Adipocyte (in vitro differentiated cells): ENCODE measurements at places on chromosomes 2 and 18.

DNA sequence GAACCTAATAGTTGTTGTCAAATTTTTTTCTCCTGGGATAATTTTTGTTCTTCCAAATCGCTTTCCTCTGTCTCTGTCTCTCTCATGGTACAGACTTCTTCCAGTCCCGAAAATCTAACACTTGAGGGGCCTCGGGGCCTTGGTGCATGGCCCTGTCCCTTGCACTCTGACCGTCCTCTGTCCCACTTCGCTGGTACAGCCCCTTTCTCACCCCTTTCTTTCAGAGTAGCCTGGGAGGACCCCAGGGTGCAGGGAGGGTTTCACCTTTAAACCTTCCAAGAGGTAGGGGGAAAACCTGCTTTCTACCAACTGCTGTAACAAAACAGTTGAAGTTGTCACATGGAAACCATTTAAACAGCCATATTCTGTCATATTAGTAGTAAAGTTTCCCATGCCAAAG is 22.2 kb upstream of the FAHD2A start:
- no peak for DNase-seq

GRCh38 chr18:6976935-6977334 is 140.7 kb downstream of the LAMA1 start:
- DNase-seq = no peak

DNA sequence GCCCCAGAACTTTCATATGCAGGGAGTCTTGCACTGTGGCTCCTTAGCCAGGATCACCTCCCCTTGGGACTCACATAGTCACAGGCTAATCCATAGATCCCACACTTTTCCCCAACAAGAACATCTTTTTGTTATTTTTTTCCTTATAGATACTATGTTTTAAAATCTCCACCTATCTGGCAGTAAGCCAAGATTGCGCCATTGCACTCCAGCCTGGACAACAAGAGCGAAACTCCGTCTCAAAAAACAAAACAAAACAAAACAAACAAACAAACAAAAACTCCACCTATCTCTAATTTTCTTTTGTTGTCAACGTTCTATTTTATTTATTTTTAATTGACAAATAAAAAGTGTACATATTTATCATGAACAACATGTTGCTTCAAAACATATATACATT is 141.7 kb downstream of the PDE11A start:
- no peak for DNase-seq

DNA sequence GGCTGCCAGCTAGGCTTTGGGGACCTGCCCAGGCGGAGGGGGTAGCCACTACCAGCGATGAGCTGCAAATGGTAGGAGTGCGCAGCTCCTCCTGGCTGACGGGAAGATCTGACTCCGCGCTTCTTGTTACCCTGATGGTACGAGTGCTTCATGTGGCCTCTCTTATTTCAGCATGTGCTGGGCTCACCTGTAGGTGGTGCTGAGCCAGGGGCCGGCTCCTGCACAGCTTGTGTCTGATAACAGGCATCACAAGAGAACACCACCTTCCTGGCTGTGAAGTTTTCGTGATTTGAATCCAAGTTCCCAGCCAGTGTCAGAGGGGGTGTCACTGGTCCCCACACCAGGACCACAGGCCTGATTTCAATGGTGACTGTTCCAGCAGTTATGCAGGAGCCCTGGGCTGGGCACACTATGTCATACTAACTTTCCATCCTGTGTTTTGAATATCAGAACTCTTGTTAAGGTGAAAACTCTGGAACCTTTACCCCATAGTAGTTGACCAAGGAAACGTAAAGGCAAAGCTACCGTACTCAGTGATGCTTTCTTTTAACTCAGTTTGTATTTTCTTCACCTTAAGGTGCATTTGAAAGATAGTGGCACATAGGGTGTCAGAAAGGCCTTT is 28.0 kb downstream of the APCDD1 start:
- DNase-seq = no peak

GRCh38 chr18:37521510-37522465 is 43.8 kb downstream of the CELF4 start:
- DNase-seq = no peak

- no peak for DNase-seq
Observed at GRCh38 chr2:36480028-36480427, 117.9 kb downstream of the FEZ2 start.

- DNase-seq = no peak
Observed at GRCh38 chr2:238897122-238897880, 49.4 kb downstream of the TWIST2 start.

GRCh38 chr2:85151026-85151425 is 17.8 kb downstream of the TCF7L1 start:
- DNase-seq = no peak

DNA sequence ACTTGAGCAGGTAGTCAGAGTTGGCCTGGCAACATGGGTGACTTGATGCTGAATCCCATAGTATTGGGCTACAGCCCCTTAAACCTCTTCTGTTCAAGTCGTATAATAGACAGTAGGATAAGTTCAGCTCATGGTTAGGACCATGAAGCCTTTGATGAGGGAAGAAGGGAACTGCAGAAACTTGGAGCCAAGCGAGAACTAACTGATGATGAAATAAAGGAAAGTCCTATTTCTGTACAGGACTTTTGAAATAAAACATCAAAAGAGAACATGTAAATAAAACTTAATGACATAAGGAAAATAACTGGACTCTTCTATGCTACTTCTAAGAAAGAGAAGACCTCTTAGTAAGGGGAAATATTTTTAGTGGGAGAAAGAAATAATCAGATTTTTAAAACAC is 51.2 kb upstream of the UGP2 start:
- DNase-seq = peak; percentile 45

- no peak for DNase-seq
Observed at GRCh38 chr2:181196401-181196800, 216.0 kb downstream of the UBE2E3 start.

GRCh38 chr2:101446869-101447268 is 28.0 kb downstream of the RFX8 start:
- DNase-seq = no peak

- no peak for DNase-seq
Observed at GRCh38 chr2:75707901-75708300, 2.8 kb downstream of the GCFC2 start.

- DNase-seq = no peak
Observed at GRCh38 chr2:168632709-168633121, 169.7 kb upstream of the NOSTRIN start.

DNA sequence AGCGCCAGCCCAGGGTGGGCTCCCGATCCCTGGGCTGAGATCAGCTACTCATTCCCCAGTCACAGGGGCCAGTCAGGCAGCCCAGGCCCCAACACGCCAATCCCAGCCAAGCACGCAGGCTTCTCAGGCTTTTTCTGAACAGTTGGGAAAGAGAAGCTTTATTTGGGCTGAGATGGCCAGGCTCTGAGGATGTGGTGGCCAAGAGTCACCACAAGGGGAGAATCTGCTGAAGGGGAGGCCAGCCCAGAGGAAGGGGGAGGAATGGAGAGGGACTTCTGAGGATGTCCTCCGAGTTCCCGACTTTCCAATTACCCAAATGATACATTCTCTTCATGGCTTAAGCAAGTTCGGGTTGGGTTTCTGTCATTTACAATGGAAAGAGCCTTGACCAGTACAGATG is 2.8 kb upstream of the DIPK1C start:
- DNase-seq = no peak

- no peak for DNase-seq
Observed at GRCh38 chr18:60202708-60203107, 169.9 kb downstream of the MC4R start.

DNA sequence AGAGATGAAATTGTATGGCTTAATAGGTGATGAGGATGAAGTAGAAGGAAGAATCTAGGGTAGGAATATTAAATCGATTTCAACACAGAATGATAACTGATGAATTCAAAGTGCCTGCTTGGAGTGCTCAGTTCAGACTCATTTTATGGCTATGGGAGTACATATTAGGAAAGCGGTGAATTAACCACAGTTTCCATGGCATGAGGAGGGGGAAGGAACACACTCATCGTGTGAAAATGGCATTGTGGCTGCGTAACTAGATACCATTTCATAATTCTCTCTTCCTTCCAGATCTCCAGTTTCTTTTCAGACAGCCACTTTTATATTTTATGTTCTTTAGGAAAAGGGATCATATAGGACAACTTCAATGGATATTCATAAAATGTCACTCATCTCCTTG is 232.3 kb upstream of the KCNJ3 start:
- DNase-seq = no peak
